ENCODE measurements at places on chromosomes 1 and 21.

GRCh38 chr1:226063224-226063976 lies 884 bp downstream of the H3-3A start:
- peak; percentile 12 for DNase-seq

DNA sequence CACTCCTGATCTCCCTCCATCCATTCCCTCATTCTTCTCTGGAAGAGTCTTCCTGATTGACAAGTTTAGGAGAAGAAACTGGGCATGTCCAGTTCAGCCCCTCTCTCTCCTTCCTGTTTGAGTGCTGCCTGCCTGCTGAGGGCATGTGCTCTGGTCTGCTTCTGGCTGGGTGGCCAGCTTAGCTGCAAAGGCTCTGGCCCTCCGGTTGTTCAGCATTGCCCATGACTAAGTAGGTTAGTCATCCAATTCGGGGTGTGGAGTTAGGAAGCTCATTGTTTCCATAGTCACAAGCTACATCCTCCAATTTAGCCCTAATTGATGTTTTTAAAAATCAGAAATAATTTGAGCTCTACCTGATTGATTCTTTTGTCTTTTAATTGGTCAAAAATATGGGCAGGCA lies 25.6 kb upstream of the PLA2G2E start:
- DNase-seq = peak; percentile 69

GRCh38 chr1:41766546-41766945 lies 152.2 kb downstream of the HIVEP3 start:
- DNase-seq = peak; percentile 26

- no peak for DNase-seq
Measured at GRCh38 chr1:30787266-30787665, 29.7 kb upstream of the LAPTM5 start.

GRCh38 chr21:33885172-33885514 lies 30.5 kb downstream of the ATP5PO start:
- DNase-seq = no peak

DNA sequence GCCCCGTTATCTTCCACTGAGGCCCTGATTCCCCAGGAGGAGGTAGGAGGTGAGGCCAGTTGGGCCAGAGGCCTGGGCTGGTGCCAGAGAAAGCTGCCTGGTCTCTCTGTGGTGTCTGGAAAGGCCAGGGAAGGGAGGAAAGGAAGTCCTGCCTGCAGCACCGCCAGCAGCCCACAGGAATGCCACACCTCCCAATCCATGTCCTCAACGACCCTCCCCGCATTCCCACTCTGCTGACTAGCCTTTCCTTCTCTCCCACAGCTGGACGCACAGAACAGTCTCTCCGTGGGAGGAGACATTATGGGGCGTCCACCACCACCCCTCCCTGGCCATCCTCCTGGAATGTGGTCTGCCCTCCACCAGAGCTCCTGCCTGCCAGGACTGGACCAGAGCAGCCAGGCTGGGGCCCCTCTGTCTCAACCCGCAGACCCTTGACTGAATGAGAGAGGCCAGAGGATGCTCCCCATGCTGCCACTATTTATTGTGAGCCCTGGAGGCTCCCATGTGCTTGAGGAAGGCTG lies 18.0 kb downstream of the CSF1 start:
- DNase-seq = peak; percentile 84

DNA sequence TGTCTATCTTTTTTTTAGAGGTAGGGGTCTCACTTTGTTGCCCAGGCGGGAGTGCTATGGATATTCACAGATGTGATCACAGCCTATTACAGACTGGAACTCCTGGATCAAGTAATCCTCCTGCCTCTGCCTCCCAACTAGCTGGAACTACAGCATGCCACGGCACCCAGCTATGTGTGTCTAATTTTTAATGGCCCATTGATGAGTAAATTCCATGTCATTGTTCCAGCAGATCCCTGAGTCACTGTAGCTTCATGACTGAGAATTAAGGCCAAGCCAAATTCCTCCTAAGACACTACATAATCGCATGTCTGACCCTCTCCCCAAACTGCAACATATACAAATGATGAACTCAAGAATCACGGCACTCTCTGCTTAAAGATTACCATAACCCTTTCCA lies 84.2 kb upstream of the RGS2 start:
- DNase-seq = peak; percentile 72

DNA sequence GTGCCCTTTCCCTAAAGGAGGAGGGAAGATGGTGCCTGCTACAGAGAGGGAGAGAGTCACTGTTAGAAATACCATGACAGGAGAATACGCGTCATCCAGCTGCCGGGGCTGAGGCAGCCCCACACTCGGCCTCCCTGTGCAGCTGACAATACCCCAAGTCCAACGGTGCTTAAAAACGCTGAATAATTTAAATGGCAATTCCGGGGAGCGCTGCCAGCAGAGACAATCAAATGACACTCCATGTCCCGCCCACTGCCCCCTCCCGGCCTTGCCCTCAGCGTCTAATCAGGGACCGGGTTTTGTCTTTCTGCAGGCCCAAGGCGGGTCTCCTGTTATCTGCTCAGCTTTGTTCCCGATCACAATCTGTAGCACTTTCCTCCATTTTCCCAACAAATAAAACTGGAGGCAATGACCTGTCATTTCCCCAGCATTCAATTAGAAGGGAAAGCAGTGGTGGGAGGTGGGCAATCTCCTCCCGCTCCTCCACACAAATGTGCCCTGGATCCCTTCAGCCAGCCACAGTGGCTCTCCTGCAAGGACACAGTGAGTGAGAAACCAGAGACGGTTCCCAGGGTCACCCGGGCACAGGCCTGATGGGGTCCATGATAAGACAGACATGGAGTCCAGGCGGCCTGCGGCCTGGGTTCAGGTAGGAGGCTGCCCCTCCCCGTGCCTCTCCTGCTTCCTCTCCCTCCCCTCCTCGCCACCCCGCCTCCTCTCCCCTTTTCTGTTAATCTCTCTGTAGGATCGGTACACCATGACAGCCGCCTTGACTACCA lies 42.7 kb upstream of the AJAP1 start:
- no peak for DNase-seq

DNA sequence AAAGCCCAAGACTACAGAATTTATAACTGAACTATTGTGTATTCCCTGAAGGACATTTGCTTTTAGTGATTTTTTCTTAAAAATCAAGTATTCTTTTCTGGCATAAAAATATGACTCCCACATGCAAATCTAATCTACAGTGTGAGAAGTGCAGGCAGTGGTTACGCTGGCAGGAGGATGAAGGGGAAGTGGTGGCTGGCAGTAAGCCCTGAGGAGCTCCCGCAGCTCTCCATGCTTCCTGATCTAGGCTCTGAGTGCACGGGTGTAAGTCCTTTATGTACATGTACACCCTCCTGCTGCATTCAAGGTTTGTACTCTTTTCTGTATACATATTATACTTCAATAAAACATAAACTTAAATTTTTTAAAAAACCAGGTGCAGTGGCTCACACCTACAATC lies 67.5 kb upstream of the PRDX6 start:
- DNase-seq = peak; percentile 94

GRCh38 chr1:42933610-42934491 lies 24.8 kb downstream of the SLC2A1 start:
- no peak for DNase-seq

GRCh38 chr1:57307392-57308170 lies 116.3 kb downstream of the DAB1 start:
- no peak for DNase-seq

All from astrocyte of the spinal cord (primary cell).